ENCODE measurements at places on chromosomes 2 and 18.
A peak's percentile ranks its signal among the peaks of the same experiment; 100 is the strongest.

- DNase-seq: peak; percentile 48
These were observed 99.5 kb upstream of the RNF152 start for GRCh38 chr18:61992285-61992684.

DNA sequence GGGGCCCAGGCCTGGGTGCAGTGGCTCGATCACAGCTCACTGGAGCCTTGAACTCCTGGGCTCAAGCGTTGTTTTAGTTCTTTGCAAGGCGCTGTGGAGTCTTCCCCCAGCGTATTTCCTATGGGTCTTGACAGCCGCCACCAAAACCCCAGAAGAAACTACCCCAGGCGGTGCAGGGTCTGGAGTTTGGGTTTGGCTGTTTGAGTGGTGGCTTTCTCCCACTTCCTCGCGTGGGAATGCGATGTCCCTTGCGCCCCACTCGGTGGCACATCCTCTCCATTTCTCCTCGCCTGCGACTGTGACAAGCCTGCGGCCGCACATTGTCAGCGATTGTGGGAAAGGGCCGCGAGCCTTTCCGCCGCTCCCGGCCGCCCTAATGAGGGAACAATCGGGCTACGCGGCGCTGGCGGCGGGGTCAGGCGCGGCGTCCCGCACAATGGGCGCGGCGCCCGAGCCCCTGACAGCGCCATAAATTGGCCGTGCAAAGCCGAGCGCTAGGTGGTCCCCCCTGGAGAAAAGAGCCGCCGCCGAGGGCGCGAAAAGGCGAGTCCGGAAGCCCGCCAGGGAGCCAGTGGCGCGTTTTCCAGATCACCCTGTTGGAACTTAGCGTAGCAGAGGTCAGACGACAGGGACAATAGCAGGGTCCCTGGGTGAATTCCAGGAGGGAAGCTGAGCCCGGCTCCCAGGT is 194.9 kb upstream of the POU3F3 start:
- DNase-seq: no peak

DNA sequence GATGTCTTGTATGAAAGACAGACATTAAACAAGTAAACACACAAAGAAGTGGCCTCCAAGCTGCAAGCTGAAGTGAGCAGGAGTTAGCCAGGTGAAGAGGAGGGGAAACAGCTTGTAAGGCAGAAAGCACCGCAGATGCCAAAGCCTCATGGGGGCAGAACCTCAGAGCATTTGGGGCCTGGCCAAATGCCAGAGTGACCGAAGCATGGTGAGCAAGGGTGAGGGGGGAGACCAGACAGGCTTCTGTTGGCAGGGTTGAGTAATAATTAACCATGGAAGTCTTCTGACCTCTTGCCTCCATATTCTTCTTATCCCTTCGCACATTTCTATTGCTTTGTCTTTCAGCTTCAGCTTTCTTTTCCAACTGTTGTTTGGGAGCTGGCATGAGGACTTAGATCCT is 5.6 kb downstream of the QPCT start:
- no peak for DNase-seq

GRCh38 chr2:150526827-150527226 is 39.4 kb upstream of the RND3 start:
- peak; percentile 84 for DNase-seq

GRCh38 chr18:23612434-23613090 is 26.3 kb upstream of the NPC1 start:
- no peak for DNase-seq

- no peak for DNase-seq
These were observed 27.2 kb upstream of the SATB2 start for GRCh38 chr2:199484927-199485326.

DNA sequence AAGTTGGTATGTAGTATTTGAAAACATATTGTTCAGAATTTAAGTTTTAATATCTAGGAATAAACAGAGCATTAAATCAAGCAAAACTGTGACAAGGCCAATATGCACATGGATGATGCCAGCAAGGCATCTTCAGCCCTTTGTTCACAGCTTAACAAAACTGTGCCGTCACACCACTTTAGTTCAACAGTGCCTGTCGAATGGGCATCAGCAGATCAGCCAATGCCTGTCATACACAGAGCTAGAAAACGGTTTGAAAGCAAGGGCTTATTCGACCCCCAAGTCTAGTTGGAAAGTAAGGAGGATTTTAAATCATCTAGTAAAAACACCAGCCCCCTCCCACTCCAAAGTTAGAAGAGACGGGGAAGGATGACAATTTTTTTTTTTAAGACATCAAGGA is 16.7 kb downstream of the ZEB2 start:
- DNase-seq: no peak

- DNase-seq: no peak
These were observed 42.1 kb downstream of the RAPH1 start for GRCh38 chr2:203492965-203493364.

DNA sequence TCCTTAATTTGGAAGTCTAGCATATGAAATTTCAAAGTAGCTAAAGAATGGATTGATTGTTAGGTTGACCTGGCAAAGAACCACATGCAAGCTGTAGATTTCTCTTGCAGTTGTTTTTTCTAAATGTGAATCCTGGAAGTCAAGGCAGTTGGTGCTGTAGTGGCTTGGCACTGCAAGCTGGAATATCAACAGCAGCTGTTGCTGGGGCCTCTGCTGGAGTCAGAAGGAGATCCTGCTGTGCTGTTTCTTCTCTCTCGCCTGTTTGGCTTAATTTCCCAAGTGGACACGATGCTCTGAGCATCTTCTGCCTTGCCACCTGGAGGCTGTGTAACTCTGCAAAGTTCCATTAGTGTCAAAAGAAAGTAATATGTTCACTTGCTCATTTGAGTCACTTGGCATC is 12.6 kb downstream of the PIK3C3 start:
- DNase-seq: no peak

DNA sequence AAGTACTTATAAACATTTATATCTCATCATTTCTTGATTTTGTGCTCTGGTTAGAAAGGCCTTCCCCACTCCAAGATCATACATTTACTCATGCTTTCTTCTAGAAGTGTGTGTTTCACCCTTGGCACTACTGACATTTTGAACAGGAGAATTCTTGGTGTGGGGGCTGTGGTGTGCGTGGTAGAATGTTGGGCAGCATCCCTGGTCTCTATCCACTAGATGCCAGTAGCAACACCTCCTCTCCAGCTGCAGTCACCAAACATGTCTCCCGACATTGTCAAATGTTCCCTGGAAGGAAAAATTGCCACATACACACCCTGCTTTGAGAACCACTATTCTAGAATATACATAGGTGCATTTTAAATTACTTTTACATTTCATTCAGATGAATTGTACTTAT is 8.7 kb upstream of the TGIF1 start:
- DNase-seq: peak; percentile 27

DNA sequence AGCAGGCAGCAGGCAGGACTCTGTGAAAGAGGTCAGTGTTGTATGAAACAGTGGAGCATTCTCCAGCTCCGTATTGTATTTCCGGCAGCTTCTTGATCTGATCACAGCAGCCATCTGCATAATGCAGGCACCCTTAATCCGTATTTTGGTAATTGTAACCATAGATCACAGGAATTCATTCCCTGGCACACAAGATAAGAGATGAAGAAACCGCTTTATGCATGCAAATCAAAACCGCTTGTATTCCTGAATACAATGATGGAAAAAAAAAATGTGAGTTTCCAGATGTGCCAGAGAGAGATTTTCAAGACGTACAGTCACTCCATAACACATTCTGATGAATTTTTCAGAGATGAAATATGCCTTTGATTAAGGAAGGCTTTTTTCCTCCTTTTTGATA is 221.3 kb downstream of the ACKR3 start:
- no peak for DNase-seq

Data from dermis microvascular lymphatic vessel endothelial cell (primary cell).